ENCODE measurements at places on chromosomes 5 and 9.

DNA sequence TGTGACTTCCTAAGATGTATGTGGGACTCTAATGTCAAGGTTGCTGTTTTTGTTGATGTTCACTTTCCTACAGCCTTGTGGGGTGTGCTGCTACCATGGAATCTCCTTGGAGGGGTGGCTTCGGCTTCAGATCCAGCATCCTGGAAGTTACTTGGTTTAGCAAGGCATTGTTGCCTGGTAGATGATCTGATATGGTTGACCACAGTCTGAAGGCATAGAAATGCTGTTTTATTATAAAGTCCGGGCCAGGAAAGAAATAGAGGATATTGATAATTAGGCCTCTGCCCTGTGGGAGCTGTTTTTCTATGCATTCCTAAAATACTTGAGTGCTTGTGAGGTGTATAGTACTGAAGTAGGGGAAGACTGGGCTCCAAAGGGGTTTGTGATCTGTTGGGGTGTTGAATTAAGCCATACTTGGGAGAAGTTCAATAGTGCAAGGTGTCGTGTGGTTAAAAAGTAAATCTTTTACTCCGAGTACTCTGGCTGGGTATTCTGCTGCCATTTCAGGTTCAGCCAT is 27.3 kb upstream of the CREBRF start:
- DNase-seq, result no peak

GRCh38 chr5:172424111-172424490 is 30.2 kb downstream of the SH3PXD2B start:
- DNase-seq, result no peak

- no peak for DNase-seq
Measured at GRCh38 chr5:151096001-151096373, 15.2 kb upstream of the TNIP1 start.

DNA sequence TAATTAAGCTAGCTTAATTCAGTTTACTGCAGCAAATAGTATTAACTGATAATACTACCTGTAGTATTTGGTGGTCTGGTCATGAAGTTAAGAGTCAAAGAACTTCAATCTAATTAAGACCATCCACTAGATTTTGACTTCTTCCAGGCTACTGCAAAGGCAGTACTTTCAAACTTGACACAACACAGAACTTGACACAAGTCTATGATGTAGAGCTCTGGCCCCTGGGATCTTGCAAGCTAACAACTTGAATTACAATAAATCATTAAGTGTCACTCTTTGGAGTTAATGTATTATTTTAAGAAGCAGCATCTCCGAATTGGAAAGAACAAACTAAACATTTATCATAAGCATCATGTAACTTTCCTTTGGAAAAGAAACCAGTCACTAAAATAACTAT is 40.9 kb downstream of the UIMC1 start:
- DNase-seq, result no peak

DNA sequence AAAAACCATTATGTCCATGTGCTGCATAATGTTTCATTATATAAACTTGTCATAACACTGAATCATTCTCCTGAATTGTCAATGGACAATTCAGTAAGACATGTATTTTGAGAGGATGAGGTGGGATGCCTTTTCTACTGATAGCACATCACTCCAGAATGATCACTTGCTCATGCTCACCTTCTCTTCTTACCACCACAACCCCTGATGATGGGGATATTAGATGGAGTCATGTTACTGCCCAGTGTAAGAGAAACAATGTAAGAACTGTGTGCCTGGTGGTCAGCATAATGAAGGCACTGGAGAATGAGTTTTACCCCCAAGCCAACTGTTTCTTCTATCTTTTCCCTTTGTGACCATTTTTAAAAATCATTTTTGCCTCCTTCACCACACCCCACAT is 198.8 kb downstream of the ADAMTSL1 start:
- no peak for DNase-seq

DNA sequence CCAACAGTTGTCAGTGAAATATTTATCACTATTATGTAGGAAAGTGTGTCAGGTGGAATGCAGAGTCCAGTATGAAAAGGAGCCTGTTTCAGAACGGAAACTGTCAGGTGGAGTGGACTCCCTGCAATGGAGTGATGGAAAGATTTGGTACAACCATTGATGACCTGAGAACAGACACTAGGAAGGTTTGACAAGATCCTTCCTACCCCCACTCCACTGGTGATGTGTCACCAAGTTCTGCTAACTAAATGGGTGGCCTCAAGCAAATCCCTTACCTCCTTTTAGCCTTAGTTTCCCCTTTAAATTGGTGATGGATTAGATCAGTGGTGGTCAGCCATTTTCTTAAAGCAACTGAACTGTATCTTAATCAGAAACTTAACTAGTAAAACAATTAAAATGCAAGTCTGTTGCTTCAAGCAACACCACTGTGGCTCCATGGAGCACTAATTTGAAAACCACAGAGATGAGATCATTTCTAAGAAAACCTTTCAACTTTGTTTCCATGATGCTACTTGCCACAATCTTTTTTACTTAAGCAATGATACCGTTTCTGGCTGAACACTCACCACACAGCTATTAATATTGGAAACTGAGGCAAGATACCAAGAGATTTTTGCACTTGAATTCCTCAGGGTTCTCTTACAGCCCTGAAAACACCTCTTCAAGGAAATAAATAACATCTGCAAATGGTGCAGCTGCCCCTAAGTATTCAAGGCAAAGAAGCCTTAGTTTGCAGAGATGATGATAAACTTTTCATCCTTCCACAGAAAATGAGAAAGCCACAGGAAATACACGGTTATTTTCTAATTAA is 140.6 kb downstream of the ERCC6L2 start:
- DNase-seq, result no peak

GRCh38 chr9:70773579-70773978 is 347.8 kb downstream of the TRPM3 start:
- no peak for DNase-seq

DNA sequence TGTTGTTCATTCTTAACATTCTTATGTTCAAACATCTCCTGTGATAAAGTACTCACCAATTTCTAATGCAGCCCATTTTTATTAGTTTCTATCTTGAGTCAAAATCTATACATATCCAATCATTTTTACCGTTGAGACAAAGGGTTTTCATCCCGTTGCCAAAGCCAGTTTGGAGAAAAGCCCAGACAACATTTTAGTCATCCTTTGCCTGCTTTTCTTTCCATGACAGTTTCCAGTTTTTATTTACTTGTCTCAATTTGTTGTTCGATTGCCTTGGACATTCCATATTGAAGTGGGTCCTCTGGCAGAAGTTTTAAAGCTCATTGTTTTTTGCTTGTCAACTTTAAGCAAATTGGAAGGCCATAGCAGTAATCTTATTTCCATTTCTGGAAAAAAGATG is 123.9 kb downstream of the RAB3C start:
- no peak for DNase-seq

- DNase-seq, result no peak
Measured at GRCh38 chr9:101081641-101082040, 53.1 kb downstream of the PLPPR1 start.

DNA sequence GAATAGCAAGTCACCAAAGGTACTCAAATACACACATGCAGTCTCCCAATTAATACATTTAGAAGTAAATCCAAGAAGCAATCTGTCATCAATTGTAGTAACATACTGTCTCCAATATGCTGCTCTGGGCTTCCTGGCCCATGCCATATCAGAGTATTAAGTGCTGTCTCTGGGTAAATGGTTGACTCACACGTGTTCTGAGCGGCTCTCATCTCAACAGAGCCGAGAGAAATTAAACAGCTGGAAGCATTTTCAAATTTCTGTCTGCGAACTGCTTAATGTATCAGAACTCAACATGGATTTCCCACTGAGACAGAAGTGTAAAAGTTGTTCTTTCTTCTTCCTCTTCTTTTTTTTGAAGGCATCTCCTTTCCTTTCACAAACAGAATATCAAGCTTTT is 247.3 kb upstream of the TAS2R1 start:
- DNase-seq, result no peak

DNA sequence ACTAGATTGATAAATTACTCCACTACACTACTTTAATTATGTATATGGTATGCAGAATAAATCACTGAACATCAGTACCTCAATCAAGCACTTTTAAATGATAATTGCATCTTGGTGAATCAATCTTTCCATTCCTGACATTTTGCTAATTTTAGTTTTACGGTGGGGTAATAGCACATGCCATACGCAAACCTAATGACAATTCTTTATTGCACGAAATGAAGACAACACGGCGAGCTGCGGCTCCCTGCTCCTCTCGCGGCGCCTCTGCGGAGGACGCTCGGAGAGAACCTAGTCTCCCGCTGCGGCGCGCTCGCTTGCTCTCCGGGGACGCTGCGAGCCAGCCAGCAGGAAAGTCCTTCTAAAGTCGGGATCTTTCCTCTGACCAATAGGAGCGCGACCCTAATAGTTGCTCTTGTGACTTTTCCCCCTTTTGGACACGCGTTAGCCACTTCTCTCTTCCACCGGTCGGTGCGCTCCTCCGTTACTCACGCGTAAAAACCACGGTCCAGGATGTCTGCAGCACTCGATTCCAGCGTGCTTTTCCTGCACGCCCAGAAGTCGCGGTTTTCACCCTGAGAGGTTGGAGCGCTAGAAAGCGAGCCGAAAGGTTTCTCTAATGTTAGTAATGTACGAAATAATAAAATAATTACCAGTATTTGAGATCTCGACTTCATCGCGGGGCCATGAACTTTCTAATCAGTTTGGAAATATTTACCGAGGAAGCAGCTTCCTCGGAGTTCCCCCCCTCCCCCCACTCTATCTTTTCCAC is 1.0 kb upstream of the MEF2C start:
- DNase-seq, result peak; percentile 83

DNA sequence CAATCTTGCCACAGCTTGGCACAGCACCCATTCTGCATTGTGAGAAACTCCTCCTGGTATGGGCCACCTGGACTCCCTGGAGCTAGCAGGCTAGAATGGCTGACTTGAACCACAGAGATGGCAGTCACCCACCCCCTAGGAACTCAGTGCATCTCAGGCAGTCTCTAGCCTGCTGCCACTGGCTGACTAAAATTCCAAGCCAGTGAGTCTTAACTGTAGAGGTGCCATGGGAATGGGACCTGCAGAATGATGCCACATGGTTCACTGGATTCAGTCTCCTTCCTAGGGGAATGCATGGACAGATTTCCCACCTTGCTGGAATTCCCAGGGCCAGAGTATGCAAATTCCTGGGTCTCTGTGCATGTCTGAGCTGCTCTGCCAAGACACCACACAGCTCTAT is 382.9 kb downstream of the MAN2A1 start:
- DNase-seq, result no peak

GRCh38 chr5:132996307-132996706 is 30.0 kb downstream of the ZCCHC10 start:
- no peak for DNase-seq

- DNase-seq, result peak; percentile 73
Measured at GRCh38 chr5:168365581-168366081, 74.2 kb downstream of the WWC1 start.

DNA sequence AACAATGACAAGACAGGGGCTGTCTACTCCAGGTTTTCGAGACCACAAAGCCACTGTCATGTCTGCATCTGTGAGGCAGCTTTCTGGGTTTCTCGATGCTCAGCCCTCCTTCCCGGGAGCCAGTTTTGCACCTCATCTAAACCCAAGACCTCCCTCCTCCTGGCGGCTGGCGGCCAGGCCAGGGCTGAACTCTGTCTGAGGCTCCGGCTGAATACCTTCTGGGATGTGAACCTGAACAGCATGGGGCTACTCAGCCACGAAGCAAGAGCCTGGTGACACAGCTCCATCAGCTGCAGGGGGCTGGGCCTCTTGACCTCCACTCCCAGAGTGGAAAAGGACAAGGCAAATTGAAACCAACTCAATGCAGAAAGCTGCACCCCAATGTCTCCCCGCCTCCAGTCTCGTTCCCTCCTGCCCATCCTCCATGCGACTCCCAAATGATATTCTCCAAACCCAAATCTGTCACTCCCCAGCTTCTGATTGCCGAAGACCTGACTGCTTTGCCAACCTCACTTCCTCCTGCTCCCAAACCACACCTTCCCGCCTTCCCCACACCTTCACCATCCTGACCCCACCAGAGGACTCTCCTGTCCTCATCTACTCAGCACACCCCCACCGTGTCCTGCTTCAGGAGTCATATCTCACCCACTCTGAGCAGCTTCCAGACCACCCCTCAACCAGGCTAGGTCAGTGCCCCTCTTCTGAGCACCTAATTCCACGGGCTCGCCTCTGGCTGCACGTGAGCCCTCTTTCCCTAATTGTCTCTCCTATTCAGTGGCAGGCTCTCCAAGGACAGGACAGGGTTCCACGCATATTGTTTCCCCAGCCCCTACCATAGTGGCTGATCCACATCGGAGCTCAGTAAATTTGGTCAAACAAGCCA is 4.5 kb downstream of the ANKS6 start:
- DNase-seq, result no peak

DNA sequence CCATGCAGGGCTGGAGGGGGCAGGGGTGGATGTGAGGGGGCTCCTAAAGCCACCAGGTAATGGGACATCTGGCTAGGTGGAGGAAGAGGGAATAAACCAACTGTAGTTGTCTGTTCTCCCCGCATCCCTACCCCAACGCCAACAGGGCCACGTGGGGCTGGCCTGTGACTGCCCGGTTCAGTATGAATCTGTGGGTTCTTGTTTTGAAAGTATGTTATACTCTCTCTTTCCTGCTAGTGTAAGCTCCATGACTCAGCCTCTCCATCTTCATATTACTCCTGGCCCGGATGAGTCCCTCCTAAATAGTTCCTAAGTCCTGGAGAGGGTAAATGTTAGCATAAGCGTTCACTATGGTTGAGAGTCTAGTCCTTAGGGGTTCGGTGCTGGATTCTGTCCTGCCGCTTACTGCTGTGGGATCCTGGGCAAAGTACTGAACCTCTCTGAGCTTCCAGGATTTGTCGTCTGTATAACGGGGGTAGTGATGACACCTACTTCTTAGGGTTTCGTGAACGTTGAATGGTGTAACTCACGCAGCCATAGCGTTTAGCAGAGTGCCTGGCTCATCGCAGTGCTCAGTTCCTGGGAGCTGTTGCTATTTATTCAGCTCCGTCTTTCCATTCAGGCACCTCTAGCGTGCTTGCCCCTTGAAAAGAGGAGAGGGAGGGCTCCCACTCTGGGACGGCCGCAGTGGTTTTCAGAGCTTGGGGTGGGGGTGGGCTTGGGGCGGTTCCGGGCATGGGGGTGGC is 28.8 kb downstream of the LHX2 start:
- DNase-seq, result peak; percentile 64

DNA sequence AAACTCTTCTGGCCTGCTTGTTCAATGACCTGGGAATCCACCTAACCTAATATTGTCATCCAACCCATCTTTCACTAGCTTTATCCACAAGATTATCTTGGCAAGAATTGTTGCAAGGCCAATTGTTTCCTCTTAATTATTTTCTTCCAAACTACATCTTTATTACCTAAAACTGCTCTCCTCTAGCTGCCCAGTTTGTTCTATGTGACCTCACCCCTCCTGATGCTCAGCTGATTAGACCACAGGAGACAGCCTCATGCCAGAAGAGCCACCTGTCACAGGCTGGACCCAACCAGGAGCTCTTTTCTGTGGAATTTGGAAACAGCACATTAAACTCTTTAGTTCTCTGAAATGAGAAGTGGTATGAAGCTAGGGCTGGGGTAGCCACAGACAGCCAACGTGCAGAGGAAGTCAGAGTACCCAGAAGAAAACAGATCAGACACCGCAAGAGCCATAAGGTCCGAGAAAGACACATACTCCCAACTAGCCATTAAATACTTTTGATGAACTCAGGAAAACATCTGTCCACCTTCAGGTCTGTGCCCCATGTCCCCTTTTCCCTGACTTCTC is 12.0 kb downstream of the SAXO1 start:
- no peak for DNase-seq

All from HCEC 1CT (cell line).